ENCODE measurements at places on chromosomes 1 and 21. TPM values are rescaled to one million over a fixed set of nuclear protein-coding genes. Genes with fewer than 3 reads are reported as not detected.

GRCh38 chr1:8373581-8374241, 55.8 kb downstream of the SLC45A1 start:
- H3K4me1 ChIP-seq, result peaks cover 31% of the 10 kb centered on the region
- no peak overlapping the region for H3K27ac ChIP-seq
- DNase-seq, result no peak
- H3K4me3 ChIP-seq, result no peak overlapping the region

GRCh38 chr1:219264561-219264960, 90.9 kb downstream of the LYPLAL1 start:
- no peak for DNase-seq
- no peaks in the 10 kb centered on the region for H3K4me1 ChIP-seq
- H3K27me3 ChIP-seq, result no peaks in the 10 kb centered on the region
- no peak overlapping the region for H3K27ac ChIP-seq
- no peak overlapping the region for H3K4me3 ChIP-seq

BTBD8 gene
- total RNA-seq, result 1.0 TPM

HMGCS2 gene
- not detected for total RNA-seq
